ENCODE measurements at places on chromosomes 4 and X.

DNA sequence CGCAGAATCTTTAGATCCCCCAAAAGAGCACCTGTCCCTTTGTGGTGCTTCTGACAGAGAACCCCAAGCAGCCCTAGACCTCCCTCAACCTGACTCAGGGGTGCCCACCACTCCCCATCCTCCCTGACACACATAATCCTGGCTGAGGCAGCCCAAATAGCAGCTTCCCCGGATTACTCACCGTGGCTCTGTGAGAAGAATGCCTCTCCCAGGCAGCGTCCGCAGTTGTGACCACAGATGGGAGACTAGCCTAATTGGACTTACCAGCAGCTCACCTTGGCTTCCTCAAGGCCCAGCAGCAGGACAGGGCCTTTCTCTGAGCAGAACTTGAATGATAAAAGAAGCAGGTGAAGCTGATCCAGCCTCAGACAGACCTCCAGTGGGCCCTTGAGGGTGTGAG lies 10.3 kb upstream of the ODAPH start:
- DNase-seq = no peak

GRCh38 chr4:122412547-122412946 lies 33.7 kb downstream of the ADAD1 start:
- DNase-seq = no peak

- peak; percentile 61 for DNase-seq
Observed at GRCh38 chrX:49039598-49040375, 3.4 kb downstream of the TFE3 start.

DNA sequence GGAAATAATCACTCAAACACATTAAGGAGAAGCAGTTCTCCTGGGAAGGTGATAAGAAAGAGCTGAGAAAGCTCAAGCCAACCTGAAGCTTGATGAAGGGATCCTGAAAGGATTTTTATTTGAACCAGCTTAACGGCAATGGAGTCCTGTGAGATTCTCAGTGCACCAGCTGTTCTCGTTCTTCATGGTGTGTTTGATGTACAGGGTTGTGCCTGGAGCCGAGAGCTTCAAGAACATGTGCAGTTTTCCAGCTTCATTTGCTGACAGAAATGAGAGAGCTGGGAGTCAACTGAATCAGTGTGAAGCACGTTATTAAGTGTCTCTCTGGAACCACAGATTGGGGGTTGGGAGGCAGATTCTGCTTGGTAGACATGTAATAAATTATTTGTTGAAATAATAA lies 115.7 kb downstream of the ANKRD50 start:
- no peak for DNase-seq

DNA sequence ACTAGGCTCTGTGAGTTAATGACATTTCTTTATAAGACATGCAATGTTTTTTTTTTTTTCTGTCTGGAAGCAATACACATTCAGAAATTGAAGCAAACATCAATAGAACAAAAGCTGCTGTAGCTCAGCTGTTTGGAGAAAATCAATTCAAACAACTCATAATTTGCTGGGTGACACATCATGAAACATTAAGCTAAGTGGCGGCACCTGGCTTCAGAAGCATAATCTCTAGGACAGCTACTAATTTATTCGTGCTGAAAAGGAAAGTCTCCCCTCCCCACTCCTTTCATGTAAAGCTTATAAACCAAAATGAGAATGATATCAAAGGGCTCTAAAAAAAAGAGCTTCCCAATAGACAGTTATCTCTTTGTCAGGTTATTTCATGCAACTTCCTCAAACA lies 73.9 kb downstream of the LUZP4 start:
- DNase-seq = no peak

DNA sequence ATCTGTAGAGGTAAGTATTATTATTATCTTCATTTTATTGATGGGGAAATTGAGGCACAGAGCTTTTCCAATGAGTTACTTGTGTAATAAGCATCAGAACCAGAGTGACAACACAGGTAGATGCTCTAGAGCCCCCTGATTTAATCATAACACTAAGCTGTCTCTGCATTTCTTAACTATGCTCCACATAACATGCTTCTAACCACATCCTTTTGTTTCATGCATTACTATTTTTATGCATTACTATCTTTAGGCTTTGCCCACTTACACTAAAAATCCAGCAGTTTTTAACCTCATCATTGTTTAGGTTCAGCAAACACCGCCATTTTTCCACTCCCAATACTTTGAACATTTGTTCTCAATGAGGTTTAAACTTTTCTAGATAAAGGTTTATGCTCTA lies 1900.8 kb upstream of the PCDH10 start:
- DNase-seq = no peak

DNA sequence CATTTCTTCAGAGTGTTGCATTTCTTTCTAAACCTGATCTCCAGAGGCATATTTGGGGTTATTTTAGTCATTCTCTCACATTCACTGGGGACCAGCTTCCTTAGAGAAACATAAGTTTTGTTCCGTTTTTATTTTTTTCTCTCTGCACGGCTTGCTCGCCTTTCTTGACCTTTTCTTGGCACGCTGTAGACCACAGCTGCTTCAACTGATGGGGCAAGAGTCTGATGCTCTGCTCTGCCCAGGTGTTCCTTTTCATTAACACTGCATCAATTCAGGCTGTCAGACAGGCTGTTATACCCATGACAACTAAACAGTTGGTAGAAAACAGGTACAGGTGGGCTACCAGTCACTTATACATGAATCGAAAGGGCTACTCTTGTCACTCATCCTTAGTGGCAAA lies 682.2 kb upstream of the DIAPH2 start:
- no peak for DNase-seq

DNA sequence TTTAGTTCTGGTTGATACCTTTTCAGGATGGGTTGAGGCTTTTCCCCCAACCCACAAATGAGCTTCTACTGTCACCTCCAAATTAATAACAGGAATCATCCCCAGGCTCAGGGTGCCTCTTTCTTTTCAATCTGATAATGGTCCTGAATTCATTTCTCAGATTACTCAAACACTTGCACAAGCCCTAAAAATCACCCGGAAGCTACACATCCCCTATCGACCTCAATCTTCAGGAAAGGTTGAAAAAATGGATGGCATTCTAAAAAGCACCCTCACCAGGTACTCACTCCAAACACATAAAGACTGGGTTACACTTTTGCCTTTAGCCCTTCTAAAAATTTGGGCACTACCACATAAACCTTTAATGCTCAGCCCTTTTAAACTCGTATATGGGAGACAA lies 79.9 kb downstream of the COQ2 start:
- DNase-seq = no peak

All from CD4-positive, alpha-beta T cell treated with Interleukin-21 for 1 hour (primary cell).